ENCODE measurements at places on chromosomes 5 and 9.

GRCh38 chr5:157827423-157827822, 31.5 kb downstream of the CLINT1 start:
- DNase-seq: no peak

DNA sequence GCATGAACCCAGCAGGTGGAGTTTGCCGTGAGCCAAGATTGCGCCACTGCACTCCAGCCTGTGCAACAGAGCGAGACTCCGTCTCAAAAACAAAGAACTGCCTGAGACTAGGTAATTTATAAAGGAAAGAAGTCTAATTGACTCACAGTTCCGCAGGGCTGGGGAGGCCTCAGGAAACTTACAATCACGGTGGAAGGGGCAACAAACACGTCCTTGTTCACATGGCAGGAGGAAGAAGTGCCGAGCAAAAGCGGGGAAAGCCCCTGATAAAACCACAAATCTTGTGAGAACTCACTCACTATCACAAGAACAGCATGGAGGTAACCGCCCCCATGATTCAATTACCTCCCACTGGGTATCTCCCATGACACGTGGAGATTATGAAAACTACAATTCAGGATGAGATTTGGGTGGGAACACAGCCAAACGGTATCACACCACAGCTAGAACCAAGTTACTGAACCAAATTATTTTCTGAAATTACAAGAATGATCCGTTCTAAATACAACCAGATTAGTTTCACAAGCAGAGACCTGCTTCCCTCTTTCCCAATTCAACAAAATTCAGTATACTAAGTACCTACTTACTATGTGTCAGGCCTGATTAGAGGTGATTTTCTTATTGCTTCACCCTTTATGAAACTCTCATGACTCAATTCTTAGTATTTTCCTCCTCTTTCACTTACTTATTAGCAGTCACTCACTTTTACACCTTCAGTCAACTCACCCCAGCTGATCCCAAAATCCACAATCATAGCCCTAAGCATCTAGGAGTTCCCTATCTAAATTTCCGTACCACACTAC, 8.4 kb downstream of the UBTD2 start:
- peak; percentile 96 for DNase-seq

GRCh38 chr9:74304598-74304997, 192.5 kb upstream of the RORB start:
- no peak for DNase-seq

DNA sequence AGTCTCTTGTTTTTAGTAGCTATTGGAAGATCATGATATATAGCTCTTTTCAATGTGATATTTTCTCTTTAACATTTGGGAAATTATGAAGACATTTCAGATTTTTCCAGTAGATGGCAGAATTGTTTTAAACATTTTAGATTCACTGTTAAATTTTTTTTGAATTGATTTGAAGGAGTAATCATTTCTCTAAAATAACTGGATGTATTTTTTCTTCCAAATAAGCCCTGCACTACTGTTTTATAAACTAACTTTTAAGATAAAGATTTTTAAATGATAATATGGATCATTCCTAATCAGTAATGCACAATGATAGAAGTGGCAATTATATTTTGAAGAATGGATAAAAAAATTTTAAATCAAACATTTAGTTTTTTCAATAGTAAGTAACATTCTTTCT, 14.2 kb downstream of the NDUFAF2 start:
- no peak for DNase-seq

DNA sequence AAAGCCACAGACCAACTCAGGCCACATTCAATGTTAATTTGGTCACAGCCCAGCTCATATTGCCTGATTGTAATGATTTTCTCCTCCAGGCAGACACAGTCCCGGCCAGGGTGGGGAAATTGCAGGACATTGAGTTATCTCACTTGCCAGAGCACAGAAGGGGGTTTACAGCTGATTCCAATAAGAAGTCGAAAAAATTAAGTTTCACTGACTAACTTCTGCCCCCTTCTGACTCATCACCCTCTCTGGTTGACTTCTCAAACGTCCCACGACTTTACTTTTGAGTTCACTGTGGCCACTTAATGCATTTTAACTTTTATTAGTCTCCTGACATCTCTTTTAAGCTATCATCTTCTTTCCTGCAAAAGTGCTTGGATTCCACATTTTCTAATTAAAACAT, 321.4 kb upstream of the WWC1 start:
- DNase-seq: no peak

- DNase-seq: peak; percentile 34
Observed at GRCh38 chr9:87336407-87336806, 161.3 kb upstream of the DAPK1 start.
